Activated T-cell treated with anti-CD3 and anti-CD28 coated beads for 4 hours (primary cell): ENCODE measurements at places on chromosomes 16 and 17.

GRCh38 chr16:89921702-89922476 lies 1.3 kb upstream of the TUBB3 start:
- no peak for DNase-seq

GRCh38 chr16:24119807-24120206 lies 136.3 kb upstream of the CACNG3 start:
- no peak for DNase-seq

- no peak for DNase-seq
Observed at GRCh38 chr17:73705594-73705993, 61.3 kb upstream of the SDK2 start.

DNA sequence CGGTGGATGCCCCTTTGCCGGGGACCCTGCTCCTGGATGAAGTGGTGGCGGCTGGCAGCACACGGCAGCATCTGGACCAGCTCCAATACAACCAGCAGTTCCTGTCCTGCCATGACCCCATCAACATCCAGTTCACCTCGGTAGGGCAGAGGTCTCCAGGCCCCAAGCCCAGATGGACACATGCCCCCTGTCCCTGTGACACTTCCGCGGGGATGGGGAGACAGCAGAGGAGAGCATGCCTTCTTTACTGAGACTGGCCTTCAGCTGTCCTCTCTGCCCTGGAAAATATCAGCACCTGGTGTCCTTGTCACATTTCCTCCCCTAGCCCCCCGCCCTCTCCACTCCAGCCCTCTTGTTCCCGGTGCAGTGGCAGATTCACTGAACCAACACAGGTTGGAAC lies 6.2 kb downstream of the CHAD start:
- no peak for DNase-seq

- no peak for DNase-seq
Observed at GRCh38 chr17:33892717-33893591, 362.1 kb upstream of the CCL2 start.

GRCh38 chr16:82071421-82071820 lies 36.4 kb downstream of the HSD17B2 start:
- no peak for DNase-seq
